ENCODE measurements at places on chromosomes 4 and X. TPM values are rescaled to one million over a fixed set of nuclear protein-coding genes. Genes with fewer than 3 reads are reported as not detected.

CPE gene
- 237 TPM for total RNA-seq

CXCR3 gene
- not detected for total RNA-seq

PGRMC1 gene
- total RNA-seq: 109 TPM

SPARCL1 gene
- total RNA-seq: 1.0 TPM

GYG2 gene
- total RNA-seq: 95.8 TPM

CNKSR2 gene
- total RNA-seq: 28.7 TPM

DGKQ gene
- 25.9 TPM for total RNA-seq

RNF212 gene
- total RNA-seq: 5.6 TPM

- H3K4me1 ChIP-seq: no peaks in the 10 kb centered on the region
- DNase-seq: no peak
- no peaks in the 10 kb centered on the region for H3K27me3 ChIP-seq
- H3K27ac ChIP-seq: no peak overlapping the region
Observed at GRCh38 chrX:154010330-154011087, 9.2 kb downstream of the IRAK1 start.

GRCh38 chr4:184962125-184962638, 56.1 kb upstream of the HELT start:
- no peaks in the 10 kb centered on the region for H3K27me3 ChIP-seq
- H3K27ac ChIP-seq: no peak overlapping the region
- DNase-seq: no peak
- H3K4me1 ChIP-seq: no peaks in the 10 kb centered on the region
- no peaks in the 10 kb centered on the region for H3K36me3 ChIP-seq

DNA sequence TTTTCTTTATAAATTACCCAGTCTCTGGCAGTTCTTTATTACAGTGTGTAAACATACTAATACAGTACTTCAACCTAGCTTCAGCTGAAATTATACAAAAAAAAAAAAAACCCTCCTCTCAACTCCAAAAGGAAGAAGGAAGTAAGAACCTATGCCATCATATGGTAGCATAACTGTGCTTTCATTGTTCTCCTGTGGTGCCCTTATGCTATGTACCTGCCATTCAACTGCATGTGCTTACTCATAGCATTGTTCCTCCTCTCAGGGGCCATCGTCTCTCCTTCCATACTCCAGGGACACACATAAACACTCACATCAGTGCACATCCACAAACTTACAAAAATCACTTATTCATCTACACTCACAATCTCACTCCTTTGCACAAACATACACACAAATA, 470.1 kb upstream of the HS3ST1 start:
- no peaks in the 10 kb centered on the region for H3K4me1 ChIP-seq
- no peaks in the 10 kb centered on the region for H3K36me3 ChIP-seq
- DNase-seq: no peak
- H3K27me3 ChIP-seq: no peaks in the 10 kb centered on the region
- no peak overlapping the region for H3K4me3 ChIP-seq

GRCh38 chrX:125003746-125004446, 315.8 kb upstream of the TEX13C start:
- H3K36me3 ChIP-seq: no peaks in the 10 kb centered on the region
- H3K4me3 ChIP-seq: no peak overlapping the region
- no peaks in the 10 kb centered on the region for H3K27me3 ChIP-seq

GRCh38 chr4:2250357-2251072, 8.6 kb upstream of the HAUS3 start:
- no peak overlapping the region for H3K4me3 ChIP-seq
- no peak overlapping the region for H3K27ac ChIP-seq
- H3K4me1 ChIP-seq: no peaks in the 10 kb centered on the region

DNA sequence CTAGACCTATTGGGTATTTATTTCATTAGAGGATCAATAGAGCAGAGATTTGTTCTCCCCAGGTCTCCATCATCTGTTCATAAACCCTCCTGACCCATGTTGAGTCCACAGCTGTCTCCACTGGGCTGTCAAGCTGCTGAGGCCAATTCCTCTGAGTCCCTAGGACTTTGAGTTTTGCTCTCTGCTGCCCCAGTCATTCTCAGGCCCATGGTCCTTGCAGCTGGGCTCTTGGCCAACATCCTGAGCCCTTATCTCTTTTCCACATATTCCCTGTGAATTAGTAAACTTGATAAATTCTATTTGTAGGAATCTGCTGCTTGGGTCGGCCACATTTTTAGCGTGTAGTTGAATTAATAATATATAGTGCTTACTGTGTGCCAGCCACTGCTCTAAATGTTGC, 41.9 kb downstream of the FHL1 start:
- no peaks in the 10 kb centered on the region for H3K4me1 ChIP-seq
- H3K36me3 ChIP-seq: no peaks in the 10 kb centered on the region
- no peak for DNase-seq
- H3K4me3 ChIP-seq: no peak overlapping the region
- H3K27ac ChIP-seq: no peak overlapping the region

- H3K36me3 ChIP-seq: no peaks in the 10 kb centered on the region
- no peak for DNase-seq
- no peaks in the 10 kb centered on the region for H3K27me3 ChIP-seq
- peak overlapping the region; percentile 83 for H3K4me3 ChIP-seq
- H3K27ac ChIP-seq: peak overlapping the region; percentile 49
- H3K4me1 ChIP-seq: no peaks in the 10 kb centered on the region
Observed at GRCh38 chrX:10016519-10017132, 49.5 kb downstream of the CLDN34 start.

GRCh38 chr4:91035276-91035675, 908.1 kb downstream of the CCSER1 start:
- H3K36me3 ChIP-seq: no peaks in the 10 kb centered on the region
- no peak for DNase-seq
- no peaks in the 10 kb centered on the region for H3K27me3 ChIP-seq
- no peaks in the 10 kb centered on the region for H3K4me1 ChIP-seq

GRCh38 chr4:1126506-1126905, 13.1 kb upstream of the RNF212 start:
- no peaks in the 10 kb centered on the region for H3K36me3 ChIP-seq
- no peak overlapping the region for H3K4me3 ChIP-seq
- H3K27ac ChIP-seq: no peak overlapping the region
- peaks cover 35% of the 10 kb centered on the region for H3K27me3 ChIP-seq

DNA sequence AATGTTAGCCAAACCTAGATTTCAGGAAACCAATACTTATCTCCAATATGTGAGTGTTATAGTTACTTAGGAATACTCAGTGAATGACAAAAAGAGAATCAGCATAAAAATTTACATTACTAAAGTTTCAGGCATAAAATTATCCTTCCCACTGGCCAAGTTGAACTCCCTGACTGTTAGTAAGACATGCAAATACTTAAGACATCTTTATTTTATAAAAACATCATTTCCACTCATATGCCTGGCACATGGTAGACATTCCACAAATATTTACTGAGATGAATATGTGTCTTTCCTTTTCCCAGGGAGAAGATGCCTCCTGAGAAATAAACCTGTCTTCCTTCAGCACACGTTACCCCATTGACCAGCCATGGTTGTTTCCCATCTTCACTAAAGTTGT, 7.3 kb downstream of the VEGFD start:
- no peak overlapping the region for H3K27ac ChIP-seq
- H3K4me1 ChIP-seq: no peaks in the 10 kb centered on the region
- no peak overlapping the region for H3K4me3 ChIP-seq
- H3K27me3 ChIP-seq: no peaks in the 10 kb centered on the region
- DNase-seq: no peak

DNA sequence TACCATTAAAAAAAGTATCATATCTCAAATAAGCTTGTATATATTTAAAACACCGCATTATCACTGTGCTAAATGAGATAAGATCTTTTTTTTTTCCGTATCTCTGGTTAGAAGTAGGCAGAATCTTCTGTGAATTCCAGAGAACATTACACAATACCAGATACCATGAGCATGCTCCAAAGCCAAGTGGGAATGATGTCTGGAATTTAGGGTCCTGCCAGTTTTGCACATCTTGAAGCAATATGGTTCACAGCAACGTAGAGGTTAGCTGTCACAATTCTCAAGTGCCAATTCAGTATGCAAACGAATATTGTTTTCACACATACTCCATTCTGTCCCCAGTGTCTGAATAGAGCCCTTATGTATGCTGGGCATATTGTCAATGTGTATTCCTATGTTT, 127.5 kb upstream of the NEIL3 start:
- DNase-seq: no peak
- H3K27ac ChIP-seq: no peak overlapping the region
- H3K27me3 ChIP-seq: no peaks in the 10 kb centered on the region
- no peaks in the 10 kb centered on the region for H3K36me3 ChIP-seq
- no peak overlapping the region for H3K4me3 ChIP-seq

- H3K27me3 ChIP-seq: no peaks in the 10 kb centered on the region
- H3K4me1 ChIP-seq: no peaks in the 10 kb centered on the region
- peak; percentile 59 for DNase-seq
- peak overlapping the region; percentile 79 for H3K4me3 ChIP-seq
- H3K27ac ChIP-seq: no peak overlapping the region
Observed at GRCh38 chrX:71912156-71912555, 1.5 kb downstream of the NHSL2 start.

DNA sequence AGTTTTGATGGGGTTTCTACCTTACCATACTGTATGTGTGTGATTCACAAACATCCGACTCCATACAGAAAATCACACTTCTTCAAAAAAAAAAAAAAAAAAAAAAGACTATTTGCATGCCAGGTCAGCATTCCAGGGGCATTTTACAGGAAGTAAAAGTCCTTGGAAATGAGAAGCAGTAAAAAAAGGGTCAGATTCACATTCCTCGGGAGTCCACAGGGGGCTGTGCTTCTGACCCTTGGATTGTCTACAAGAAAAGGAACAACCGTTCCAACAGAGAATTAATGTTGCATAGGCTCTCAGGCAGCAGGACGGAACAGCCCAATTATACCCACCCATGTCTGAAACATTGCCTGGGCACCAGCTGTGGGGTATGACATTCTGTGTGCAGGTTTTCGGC, 290.3 kb downstream of the LDB2 start:
- DNase-seq: no peak
- no peaks in the 10 kb centered on the region for H3K27me3 ChIP-seq
- peaks cover 4% of the 10 kb centered on the region for H3K4me1 ChIP-seq

- no peaks in the 10 kb centered on the region for H3K4me1 ChIP-seq
- no peak overlapping the region for H3K4me3 ChIP-seq
- DNase-seq: no peak
- H3K36me3 ChIP-seq: no peaks in the 10 kb centered on the region
- no peak overlapping the region for H3K27ac ChIP-seq
- H3K27me3 ChIP-seq: no peaks in the 10 kb centered on the region
Observed at GRCh38 chr4:7630568-7631287, 196.0 kb upstream of the PSAPL1 start.

DNA sequence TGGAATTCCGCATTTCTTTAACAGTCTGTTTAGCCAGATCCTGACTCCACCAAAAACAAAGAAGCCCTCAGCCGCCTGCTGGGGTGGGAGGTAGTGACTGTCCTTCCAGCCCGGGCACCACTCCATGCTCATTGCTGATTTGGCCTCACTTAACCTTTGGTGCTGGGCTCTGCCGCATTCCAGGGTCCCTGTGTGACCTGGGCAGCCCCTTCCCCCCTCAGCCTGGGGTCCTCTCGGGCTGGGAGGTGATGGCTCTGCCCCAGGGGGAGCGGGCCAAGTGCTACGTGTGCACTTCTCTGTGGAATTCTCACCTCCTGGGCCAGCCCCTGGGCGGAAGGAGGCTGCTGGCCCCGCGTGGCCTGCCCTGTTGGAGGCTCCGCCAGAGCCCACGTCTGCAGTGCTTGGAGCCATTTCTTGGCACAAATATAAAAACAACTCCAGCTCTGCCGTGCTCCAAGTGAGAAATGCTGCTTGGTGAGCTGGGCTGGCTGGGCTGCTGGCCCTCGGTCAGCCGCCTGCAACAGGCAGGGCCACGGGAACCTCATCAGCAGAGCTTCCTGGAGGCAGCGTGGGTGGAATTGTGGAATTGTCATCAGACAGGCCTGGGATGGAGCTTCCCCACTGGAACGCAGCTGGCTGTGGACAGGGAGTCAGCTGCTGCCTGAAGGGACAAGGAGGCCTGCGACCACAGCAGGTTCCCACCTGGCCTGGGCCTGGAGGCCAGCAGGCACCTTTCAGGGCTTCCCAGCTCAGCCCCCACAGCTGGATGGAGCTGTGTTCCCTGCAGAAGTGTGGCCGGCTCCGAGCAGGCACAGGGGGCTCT, 66.0 kb downstream of the TRMT44 start:
- peaks cover 5% of the 10 kb centered on the region for H3K4me1 ChIP-seq
- H3K27me3 ChIP-seq: no peaks in the 10 kb centered on the region
- DNase-seq: peak; percentile 88
- no peak overlapping the region for H3K27ac ChIP-seq

DNA sequence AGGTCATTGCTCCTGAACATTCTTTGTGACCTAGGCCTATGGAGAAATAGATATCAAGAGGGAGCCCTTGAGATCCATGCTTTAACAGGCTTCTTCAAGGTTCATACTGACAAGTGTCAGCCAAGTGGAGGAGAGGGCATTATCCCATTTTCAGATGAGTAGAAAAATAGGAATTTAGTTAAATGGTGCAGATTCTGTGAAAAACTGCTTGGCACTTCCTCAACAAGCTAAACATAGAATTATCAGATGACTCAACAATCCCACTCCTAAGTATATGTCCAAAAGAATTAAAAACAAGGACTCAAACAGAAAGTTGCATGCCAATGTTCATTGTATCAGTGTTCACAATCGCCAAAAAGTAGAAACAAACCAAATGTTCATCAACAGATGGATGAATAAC, 43.8 kb upstream of the KCNIP4 start:
- H3K4me1 ChIP-seq: no peaks in the 10 kb centered on the region
- H3K27ac ChIP-seq: no peak overlapping the region
- DNase-seq: no peak
- no peak overlapping the region for H3K4me3 ChIP-seq

- no peaks in the 10 kb centered on the region for H3K4me1 ChIP-seq
- no peak overlapping the region for H3K27ac ChIP-seq
- H3K4me3 ChIP-seq: no peak overlapping the region
- DNase-seq: no peak
- H3K27me3 ChIP-seq: no peaks in the 10 kb centered on the region
- no peaks in the 10 kb centered on the region for H3K36me3 ChIP-seq
Observed at GRCh38 chr4:54909961-54910360, 215.4 kb downstream of the KDR start.

GRCh38 chrX:100870527-100870926, 3.6 kb downstream of the NOX1 start:
- H3K4me3 ChIP-seq: no peak overlapping the region
- DNase-seq: no peak
- no peaks in the 10 kb centered on the region for H3K27me3 ChIP-seq
- H3K36me3 ChIP-seq: no peaks in the 10 kb centered on the region
- H3K4me1 ChIP-seq: no peaks in the 10 kb centered on the region
- no peak overlapping the region for H3K27ac ChIP-seq

DNA sequence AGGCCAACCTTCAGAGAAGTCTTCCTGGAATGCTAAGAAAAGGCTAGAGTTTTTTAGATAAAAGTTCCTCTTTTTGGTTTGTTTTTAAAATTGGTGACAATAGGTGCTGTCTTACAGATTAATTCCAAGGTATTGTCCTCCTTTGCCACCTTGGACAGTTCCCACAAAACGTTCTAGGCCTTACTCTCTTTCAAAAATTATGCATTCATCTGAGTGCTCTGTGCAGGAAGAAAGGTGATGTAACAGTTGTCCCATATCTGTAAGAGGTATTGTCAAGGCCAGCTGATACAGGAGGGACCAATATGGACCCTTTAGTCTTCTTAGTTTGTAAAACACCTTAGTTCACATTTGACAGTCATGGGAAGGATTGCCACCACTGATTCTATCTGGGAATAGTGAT, 15.9 kb upstream of the CXCL5 start:
- no peak overlapping the region for H3K27ac ChIP-seq
- no peaks in the 10 kb centered on the region for H3K36me3 ChIP-seq
- H3K27me3 ChIP-seq: no peaks in the 10 kb centered on the region
- DNase-seq: no peak
- no peaks in the 10 kb centered on the region for H3K4me1 ChIP-seq
- H3K4me3 ChIP-seq: no peak overlapping the region

GRCh38 chr4:2800691-2801596, 8.1 kb downstream of the SH3BP2 start:
- peak; percentile 87 for DNase-seq
- no peaks in the 10 kb centered on the region for H3K36me3 ChIP-seq
- H3K4me1 ChIP-seq: no peaks in the 10 kb centered on the region
- H3K27me3 ChIP-seq: no peaks in the 10 kb centered on the region
